ENCODE measurements at places on chromosomes 3 and 15. TPM values are rescaled to one million over a fixed set of nuclear protein-coding genes. Genes with fewer than 3 reads are reported as not detected.

- no peak for DNase-seq
- H3K27ac ChIP-seq, result no peak overlapping the region
- H3K27me3 ChIP-seq, result peaks cover 2% of the 10 kb centered on the region
- H3K36me3 ChIP-seq, result no peaks in the 10 kb centered on the region
- H3K4me1 ChIP-seq, result no peaks in the 10 kb centered on the region
Measured at GRCh38 chr15:84881520-84881830, 3.0 kb upstream of the SLC28A1 start.

- H3K27ac ChIP-seq, result peak overlapping the region; percentile 63
- H3K27me3 ChIP-seq, result no peaks in the 10 kb centered on the region
- peaks cover 2% of the 10 kb centered on the region for H3K36me3 ChIP-seq
- no peak for DNase-seq
- H3K4me1 ChIP-seq, result peaks cover 11% of the 10 kb centered on the region
Measured at GRCh38 chr15:42737529-42738328, 801 bp upstream of the CDAN1 start.

- no peaks in the 10 kb centered on the region for H3K36me3 ChIP-seq
- H3K4me3 ChIP-seq, result peak overlapping the region; percentile 46
- H3K27ac ChIP-seq, result no peak overlapping the region
- peaks cover 7% of the 10 kb centered on the region for H3K4me1 ChIP-seq
- peak; percentile 73 for DNase-seq
- H3K27me3 ChIP-seq, result no peaks in the 10 kb centered on the region
Measured at GRCh38 chr3:48656061-48656840, 6.4 kb downstream of the CELSR3 start.

DNA sequence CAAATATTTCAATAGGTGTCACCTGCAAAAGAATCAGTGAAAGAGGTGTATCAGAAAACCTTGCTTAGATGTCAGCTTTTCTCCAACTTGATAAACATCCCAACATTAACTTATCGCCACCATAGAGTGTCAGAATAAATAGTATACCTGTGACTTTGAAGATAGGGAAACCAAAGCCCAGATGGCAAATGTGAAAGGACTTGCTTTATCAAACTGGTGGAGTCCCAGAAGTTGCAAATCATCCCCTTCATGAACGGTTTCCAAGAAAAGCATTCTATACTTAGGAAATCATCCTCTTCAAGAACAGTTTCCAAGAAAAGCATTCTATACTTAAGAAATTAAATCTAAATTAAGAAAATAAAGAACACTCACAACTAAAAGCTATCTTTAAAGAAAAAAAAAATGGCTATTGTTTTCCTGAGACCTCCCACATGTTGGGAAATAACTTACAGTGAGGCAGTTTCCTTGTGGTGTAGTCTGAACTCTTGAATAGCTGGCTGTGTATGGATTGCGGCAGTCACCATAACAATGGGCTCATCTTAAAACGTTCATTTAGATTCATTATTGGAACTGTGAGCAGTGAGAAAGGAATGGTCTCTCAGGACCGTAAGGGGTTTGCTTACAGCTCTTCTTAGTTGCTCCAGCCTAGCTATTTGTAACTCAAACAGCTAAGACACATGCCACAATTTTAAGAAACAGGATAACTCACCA is 56.5 kb downstream of the GHSR start:
- no peaks in the 10 kb centered on the region for H3K4me1 ChIP-seq
- H3K27ac ChIP-seq, result no peak overlapping the region
- no peaks in the 10 kb centered on the region for H3K27me3 ChIP-seq
- DNase-seq, result peak; percentile 72

- H3K4me3 ChIP-seq, result no peak overlapping the region
- H3K4me1 ChIP-seq, result no peaks in the 10 kb centered on the region
- H3K27me3 ChIP-seq, result no peaks in the 10 kb centered on the region
- H3K27ac ChIP-seq, result no peak overlapping the region
- no peak for DNase-seq
Measured at GRCh38 chr3:171585039-171585438, 124.8 kb upstream of the TNIK start.

DNA sequence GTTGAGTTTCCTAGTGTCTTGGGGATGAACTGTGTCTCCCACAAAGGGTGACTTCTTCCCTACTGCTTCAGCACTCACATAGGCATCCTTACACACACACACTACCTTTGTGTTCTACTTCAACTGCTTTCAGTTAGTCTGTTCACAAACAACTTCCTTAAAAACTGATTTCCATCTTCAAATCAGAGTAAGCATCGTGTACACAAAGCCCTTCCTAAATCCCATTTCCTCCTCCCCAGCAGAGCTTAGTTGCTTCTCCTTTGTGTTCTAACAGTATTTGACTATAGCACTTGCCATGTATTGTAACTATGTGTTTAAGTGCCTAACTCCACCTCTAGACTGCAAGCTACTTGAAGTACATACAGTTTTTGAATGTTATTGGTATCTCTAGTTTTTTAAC is 71.7 kb downstream of the TNIK start:
- no peak overlapping the region for H3K4me3 ChIP-seq
- no peaks in the 10 kb centered on the region for H3K36me3 ChIP-seq
- H3K4me1 ChIP-seq, result peaks cover 16% of the 10 kb centered on the region
- no peak overlapping the region for H3K27ac ChIP-seq
- H3K27me3 ChIP-seq, result no peaks in the 10 kb centered on the region

DNA sequence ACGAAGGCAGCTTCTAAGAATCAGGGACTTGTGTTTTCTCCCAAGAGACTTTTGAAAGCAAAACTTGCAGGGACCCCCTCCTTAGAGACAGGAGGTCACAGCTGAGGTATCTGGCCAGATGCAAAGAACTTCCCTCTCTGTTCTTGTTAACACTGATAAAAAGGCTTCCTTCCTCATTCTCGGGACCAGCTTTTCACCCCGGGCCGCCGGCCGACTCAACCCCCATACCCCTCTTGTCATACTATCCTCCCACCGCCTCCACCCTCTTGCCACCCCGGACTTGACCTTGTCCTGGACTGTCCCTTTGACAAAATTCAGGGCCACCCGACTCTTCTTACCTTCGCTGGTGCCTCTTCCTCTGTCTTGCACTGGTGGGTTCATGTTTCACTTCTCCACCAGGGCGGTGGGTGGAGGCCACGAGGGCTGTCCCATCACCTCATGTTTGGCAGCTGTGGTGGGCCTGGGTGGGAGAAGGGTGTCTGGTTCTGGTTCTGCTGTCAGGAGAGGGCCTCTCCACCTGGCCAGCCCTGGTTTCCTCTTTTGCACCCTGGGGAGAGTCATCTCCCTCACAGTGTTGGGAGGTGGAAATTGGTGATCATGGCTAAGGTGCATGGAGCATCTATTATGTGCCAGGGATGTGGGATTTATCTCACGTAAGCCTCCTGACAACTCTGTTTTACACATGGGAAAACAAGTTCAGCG is 32.5 kb downstream of the BHLHE40 start:
- H3K4me1 ChIP-seq, result peaks cover 30% of the 10 kb centered on the region
- no peaks in the 10 kb centered on the region for H3K27me3 ChIP-seq
- H3K27ac ChIP-seq, result no peak overlapping the region
- H3K4me3 ChIP-seq, result no peak overlapping the region
- DNase-seq, result no peak
- H3K36me3 ChIP-seq, result no peaks in the 10 kb centered on the region

DNA sequence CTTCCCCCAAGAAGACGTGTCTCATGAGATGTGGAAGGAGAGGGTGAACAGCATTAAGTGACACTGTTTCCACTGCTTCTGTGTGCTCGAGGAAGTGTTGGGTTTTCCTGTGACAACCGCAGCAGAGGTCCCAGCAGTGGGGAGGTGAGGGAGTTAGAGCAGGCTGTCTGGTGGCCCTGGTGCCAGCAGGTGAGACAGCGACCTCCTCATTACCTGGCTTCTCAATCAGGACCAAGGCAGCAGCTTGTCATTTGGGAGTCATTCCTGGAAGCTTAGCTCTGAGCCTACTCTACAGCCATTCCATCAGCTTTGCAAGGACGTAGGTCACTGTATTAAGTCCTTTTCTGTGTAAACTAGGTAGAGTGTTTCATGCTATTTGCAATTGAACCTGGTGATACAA is 63.3 kb upstream of the RGMA start:
- no peak overlapping the region for H3K27ac ChIP-seq
- H3K4me3 ChIP-seq, result no peak overlapping the region
- no peaks in the 10 kb centered on the region for H3K4me1 ChIP-seq
- no peaks in the 10 kb centered on the region for H3K27me3 ChIP-seq
- no peak for DNase-seq

DNA sequence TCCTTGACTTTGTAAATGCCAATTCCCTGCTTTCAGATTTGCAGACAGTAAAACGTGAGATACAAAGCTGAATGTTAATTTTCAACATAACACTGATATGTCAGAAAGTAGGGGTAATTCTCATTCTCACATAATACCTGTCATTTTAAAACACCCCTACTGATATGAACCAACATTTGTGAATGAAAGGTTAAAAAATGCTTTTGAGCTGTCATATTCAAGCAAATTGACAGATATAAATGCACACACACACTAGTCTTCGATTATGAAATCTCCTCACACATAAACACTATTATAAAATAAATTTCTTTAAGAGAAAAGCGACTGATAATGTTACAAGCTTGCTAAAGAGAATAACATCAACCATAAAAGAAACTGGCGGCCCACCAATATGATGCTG is 128.8 kb downstream of the PEAK1 start:
- H3K4me1 ChIP-seq, result no peaks in the 10 kb centered on the region
- no peak overlapping the region for H3K4me3 ChIP-seq
- no peak for DNase-seq
- H3K27me3 ChIP-seq, result no peaks in the 10 kb centered on the region
- H3K36me3 ChIP-seq, result no peaks in the 10 kb centered on the region
- no peak overlapping the region for H3K27ac ChIP-seq

- H3K36me3 ChIP-seq, result no peaks in the 10 kb centered on the region
- H3K27ac ChIP-seq, result no peak overlapping the region
- DNase-seq, result no peak
- H3K27me3 ChIP-seq, result no peaks in the 10 kb centered on the region
- no peak overlapping the region for H3K4me3 ChIP-seq
Measured at GRCh38 chr3:138364356-138365252, 16.2 kb downstream of the MRAS start.

GRCh38 chr3:141255137-141255845 is 23.7 kb downstream of the PXYLP1 start:
- no peak for DNase-seq
- H3K27ac ChIP-seq, result no peak overlapping the region

The SHC4 gene
- not detected for total RNA-seq

The P2RY14 gene
- not detected for total RNA-seq

The TTLL13 gene
- total RNA-seq, result not detected

The SPINK8 gene
- total RNA-seq, result not detected

The ACAN gene
- not detected for total RNA-seq

The SLC12A8 gene
- 0.86 TPM for total RNA-seq

The ADGRG7 gene
- not detected for total RNA-seq

The WDR76 gene
- 25.2 TPM for total RNA-seq

The GPR160 gene
- 1.3 TPM for total RNA-seq

The NMNAT3 gene
- total RNA-seq, result 0.60 TPM

The SNX22 gene
- total RNA-seq, result 0.14 TPM

The ERC2 gene
- 15.5 TPM for total RNA-seq

The FETUB gene
- total RNA-seq, result not detected

The MELTF gene
- total RNA-seq, result 2.3 TPM
